ENCODE measurements at places on chromosomes 5 and 9.

DNA sequence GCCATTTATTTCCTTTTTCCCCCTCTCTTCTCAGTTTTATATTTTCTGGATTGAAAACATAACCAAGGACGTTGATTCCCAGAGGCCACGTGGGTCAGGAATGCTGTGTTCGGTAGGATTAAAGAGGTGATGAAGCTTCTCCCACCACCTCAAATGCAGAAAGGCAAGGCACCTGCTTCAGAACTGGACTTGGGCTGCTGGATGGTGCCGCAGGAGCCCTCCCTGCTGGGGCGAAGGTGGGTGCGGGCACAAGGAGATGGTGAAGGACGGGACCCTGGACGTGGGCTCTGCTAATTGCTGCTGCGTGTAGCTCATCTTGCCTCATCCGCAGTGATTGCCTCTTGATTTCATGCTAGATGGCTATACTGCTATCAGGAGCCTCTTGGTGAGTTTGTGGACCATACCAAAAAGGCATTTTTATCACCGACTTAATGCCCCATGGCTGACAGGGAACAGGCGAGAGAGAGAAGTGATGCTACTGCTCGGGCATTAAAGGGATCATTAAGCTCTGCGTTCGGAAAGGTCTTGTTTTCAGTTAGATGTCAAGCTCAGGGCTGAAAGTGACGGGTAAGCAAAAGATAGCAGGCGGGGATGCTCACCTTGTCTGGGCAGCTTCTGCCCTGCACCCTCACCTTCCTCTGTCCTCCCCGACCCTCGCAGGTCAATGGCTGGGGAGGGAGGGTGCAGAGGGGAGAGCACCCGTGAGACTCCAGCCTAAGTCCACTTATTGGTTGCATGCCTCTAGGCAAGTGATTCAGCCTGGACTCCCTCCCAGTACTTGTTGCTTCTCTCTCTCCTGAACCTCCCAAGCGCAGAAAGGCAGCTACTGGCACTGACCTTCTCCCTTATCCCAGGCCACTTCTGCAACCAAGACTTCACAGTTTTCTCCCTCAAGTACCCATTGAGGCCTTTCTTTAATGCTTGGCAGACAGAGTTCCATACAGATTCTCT lies 71.6 kb upstream of the FSTL4 start:
- no peak for DNase-seq

DNA sequence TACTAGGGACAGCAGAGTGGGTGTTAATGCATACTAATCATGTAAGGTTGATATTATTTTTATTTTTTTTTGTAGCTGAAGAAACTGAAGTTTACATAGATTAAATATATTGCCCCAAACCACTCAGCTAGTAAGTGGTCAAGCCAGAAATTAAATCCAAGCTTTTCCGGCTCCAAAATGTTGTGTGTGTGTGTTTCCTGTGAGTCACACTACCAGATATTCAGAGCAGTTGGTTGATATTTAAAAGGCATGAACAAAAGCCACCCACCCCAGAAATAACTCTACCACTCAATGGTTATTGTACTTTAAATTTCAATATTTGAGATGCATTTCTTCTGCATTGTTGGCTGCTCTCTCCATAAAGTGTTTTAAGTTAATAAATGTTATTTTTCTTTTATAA lies 29.5 kb downstream of the KCNN2 start:
- DNase-seq: no peak

- DNase-seq: no peak
Observed at GRCh38 chr5:132704875-132705274, 31.1 kb downstream of the IL4 start.

DNA sequence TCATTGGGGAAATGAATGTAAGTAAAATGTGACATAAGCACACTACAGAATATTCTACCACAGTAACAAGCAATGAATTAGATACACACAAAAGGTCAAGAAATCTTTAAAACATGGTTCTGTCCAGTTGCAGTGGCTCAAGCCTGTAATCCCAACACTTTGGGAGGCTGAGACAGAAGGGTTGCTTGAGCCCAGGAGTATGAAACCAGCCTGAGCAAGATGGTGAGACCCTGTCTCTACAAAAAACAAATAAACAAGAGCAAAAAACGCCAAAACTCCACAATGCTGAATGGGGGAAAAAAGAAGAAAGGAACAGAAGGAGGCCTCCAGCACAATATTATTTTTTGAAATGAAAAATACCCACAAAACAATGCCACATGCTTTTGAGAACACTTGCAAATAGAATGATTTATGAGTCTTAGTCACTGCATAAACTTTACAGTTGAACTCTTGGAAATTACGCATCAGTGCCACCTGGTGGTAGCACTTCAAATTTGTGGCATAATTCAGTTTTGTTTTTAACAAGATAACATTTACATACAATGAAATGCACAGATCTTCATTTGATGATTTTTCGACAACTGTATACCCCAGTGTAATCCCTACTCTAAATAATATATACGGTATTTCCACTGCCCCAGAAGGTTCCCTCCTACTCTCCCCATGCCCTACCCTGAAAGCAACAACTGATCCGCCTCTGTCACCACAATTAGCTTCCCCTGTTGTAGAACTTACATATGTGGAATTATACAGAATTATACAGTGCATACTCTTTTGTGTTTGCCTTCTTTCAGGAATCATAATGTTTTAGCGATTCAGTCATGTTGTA lies 14.4 kb upstream of the SPINK4 start:
- peak; percentile 86 for DNase-seq

DNA sequence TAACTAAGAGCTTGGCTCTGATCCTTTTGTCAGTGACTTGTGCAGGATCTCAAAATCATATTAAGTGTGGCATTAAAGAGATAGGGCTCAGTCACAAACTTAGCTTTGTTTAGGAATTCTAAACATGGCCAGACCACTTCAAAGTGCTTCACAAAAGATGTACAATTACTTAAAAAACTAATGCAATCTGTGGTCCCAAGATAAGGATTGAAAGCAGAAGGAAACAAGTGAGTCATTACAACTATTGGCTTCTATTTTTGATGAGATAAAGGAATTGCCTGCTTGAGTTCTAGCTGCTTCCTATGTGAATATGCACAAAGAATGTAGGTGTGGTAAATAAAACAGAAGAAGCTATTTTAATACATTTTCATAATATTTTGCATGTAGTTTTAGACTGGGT lies 44.9 kb upstream of the SLC12A2 start:
- no peak for DNase-seq

All from inflammatory macrophage (primary cell).